ENCODE measurements at places on chromosomes 12 and 14.
A peak's percentile ranks its signal among the peaks of the same experiment; 100 is the strongest.

GRCh38 chr14:25516838-25517237 lies 466.9 kb upstream of the STXBP6 start:
- DNase-seq = no peak

GRCh38 chr14:24670594-24670993 lies 36.6 kb upstream of the GZMB start:
- no peak for DNase-seq

GRCh38 chr12:125065919-125066570 lies 810 bp downstream of the AACS start:
- no peak for DNase-seq

- no peak for DNase-seq
These were observed 4.2 kb downstream of the CSRP2 start for GRCh38 chr12:76874491-76875190.

GRCh38 chr14:67583711-67584644 lies 16.1 kb downstream of the PIGH start:
- DNase-seq = no peak

- DNase-seq = no peak
These were observed 22.6 kb downstream of the PRKCH start for GRCh38 chr14:61343991-61344405.

- DNase-seq = no peak
These were observed 1.9 kb downstream of the KLRF2 start for GRCh38 chr12:9883175-9883574.

GRCh38 chr14:52079239-52079959 lies 10.5 kb upstream of the NID2 start:
- no peak for DNase-seq

DNA sequence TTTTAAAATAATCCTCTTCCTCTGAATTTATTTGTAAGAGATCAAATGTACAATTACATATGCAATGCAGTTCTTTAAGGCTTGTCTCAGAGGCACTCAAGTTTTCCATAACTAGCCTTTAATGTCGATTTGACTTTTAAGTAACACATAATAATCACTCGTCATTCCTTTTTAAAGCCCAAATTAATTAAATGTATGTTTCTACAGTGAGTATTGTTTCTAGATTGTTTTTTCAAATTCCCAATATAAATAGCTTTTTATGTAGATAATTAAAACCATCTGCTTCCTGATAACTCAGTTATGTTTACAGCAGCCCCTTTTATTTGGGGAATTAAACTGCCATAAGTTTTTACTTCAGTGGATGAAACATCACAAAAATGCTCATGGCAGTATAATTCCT lies 185.1 kb downstream of the ETNK1 start:
- no peak for DNase-seq

- no peak for DNase-seq
These were observed 162.7 kb downstream of the BMP4 start for GRCh38 chr14:53793790-53794505.

- DNase-seq = no peak
These were observed 8.5 kb upstream of the MYL6B start for GRCh38 chr12:56143870-56144269.

DNA sequence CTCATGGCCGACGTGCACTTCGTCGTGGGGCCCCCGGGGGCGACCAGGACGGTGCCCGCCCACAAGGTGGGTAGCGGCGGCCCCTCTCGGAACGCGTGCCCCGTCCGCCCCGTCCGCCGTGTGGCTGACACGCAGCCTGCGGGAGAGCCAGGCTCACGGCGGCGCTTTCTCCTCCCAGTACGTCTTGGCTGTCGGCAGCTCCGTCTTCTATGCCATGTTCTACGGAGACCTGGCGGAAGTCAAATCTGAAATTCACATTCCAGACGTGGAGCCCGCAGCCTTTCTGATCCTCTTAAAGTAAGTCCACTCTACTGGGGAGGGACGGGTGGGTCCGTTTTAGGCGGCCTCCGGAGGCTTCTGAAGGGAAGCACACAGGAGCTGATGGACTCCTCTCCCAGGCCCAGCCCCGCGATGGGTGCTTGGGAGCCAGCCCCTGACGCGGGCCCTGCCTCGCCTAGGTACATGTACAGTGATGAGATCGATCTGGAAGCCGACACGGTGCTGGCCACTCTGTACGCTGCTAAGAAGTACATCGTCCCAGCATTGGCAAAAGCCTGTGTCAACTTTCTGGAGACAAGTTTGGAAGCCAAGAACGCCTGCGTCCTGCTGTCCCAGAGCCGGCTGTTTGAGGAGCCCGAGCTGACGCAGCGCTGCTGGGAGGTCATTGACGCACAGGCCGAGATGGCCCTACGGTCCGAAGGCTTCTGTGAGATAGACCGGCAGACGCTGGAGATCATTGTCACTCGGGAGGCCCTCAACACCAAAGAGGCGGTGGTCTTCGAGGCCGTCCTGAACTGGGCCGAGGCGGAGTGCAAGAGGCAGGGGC lies 1.1 kb downstream of the BTBD6 start:
- no peak for DNase-seq

DNA sequence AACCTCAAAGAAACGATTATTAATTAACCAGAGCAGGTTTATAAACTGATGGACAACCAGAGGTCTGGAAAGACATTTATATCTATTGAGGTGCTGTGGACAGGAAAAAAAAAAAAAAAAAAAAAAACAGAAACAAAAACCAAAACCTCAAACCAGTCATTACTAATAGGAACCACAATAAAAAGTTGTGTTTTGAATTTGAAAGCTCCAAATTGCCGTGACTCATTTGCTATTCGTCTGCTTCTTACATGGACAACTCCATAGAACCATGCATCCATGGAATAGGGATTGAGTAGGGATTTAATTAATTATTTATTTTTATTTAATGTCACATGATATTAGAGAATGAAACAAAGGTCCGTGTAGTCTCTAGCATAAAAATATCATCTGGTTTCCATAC lies 134.1 kb upstream of the SSTR1 start:
- no peak for DNase-seq

- DNase-seq = no peak
These were observed 91.4 kb downstream of the DNAH10 start for GRCh38 chr12:123853396-123854070.

DNA sequence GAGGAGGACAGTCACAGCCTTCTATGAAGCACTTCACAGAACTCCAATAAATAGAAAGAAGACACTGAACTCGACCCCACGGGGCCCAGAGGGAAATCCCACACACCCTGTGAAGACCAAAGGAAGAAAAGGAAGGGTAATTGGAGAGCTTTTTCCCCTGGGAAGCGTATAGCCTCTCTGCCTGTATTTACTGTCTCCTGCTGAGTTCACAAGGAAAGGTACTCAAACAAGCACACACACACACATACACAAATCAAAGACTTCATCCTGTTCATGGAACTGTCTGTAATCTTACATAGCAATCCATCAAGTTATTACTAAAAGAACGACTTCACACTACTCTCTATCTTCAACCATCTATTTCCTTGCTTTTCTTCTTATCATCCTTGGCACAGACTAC lies 15.3 kb downstream of the FOXN3 start:
- DNase-seq = no peak

DNA sequence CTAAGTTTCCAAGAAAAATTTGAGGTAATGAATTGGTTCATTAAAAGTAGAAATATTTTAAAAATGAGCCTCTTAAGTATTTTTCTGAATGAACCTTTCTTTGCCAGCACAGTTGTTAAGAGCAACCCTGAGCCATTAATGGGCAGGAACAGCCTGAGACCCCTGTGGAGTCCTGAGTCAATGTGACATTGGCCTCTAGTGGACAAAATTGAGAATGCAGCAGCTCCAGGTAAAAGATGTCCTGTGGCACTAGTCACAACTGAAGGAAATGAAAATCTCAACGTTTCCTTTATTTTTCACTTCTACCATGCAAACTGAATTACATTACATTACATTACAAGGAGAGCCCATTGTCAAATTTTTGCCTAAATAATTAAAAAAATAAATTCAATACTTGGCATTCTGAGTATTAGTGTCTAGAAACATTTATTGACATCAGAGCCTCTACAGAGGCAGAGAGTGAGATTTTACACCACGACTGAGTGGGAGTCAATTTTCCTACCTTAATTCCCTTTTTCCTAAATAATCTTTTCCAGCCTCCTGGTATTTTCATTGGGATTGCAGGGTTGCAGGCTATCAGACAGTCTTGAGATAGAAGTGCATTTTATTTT lies 135.7 kb downstream of the PPM1H start:
- DNase-seq = peak; percentile 5

- DNase-seq = no peak
These were observed 121.7 kb downstream of the RALGAPA1 start for GRCh38 chr14:35687335-35687939.

DNA sequence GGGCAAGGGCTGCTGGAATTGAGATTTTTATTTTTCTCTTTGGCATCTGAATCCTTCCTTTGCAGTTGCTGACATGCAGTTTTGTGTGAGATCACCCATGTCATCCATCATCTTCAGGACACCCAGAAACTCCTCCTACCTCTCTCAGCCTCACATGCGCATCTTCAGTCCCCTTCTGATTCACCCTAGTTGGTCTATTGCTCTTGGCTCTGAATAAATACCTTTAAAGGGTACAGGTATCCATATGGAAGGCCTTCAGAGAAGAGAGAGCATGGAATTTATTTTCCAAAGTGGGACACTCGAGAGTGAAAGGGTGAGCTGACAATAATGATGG lies 41.8 kb downstream of the NTF3 start:
- no peak for DNase-seq

- DNase-seq = no peak
These were observed 10.6 kb upstream of the PHLDA1 start for GRCh38 chr12:76042147-76042546.

GRCh38 chr14:29653303-29653702 lies 274.3 kb downstream of the PRKD1 start:
- no peak for DNase-seq

DNA sequence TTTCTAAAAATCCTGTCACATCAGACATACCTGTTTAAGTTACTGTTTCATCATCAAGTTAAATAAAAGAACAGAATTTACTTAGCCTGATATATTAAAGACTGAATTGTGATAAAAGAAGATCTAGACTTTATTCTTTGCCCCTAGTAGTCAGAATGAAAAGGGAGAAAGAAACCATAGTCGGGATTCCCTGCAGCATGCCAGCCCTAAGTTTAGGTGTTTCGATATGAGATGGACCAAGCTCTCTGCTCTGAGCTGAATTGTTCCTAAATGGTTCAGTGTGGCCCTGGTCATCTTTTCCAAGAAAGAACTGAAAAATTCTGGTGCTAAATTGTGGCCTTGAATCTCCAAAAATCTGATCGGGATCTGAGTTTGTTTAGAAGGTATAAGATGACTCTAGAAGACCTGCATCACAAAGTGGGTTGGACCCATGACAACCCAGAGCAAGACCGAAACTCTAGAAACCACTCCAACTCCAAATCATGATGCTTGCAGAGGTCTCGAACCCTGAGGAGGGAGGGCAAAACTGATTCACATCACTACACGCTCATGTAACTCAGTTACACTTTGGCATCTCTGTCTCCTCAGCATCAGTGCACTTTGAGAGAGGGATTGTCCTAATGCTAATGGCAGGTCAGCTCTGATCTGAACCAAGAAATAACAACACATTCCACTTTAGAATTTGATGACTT lies 15.7 kb downstream of the PTGER2 start:
- DNase-seq = no peak

- DNase-seq = no peak
These were observed 514.0 kb downstream of the FUT8 start for GRCh38 chr14:65926504-65926903.

GRCh38 chr12:9971181-9971580 lies at the start of gene CLEC12A:
Gene CLEC12A (plus strand): TSS chr12:9971409. CDS start chr12:9971597, 188 bp downstream.
- no peak for DNase-seq

GRCh38 chr14:62006116-62006731 lies 244.0 kb downstream of the SNAPC1 start:
- DNase-seq = no peak

DNA sequence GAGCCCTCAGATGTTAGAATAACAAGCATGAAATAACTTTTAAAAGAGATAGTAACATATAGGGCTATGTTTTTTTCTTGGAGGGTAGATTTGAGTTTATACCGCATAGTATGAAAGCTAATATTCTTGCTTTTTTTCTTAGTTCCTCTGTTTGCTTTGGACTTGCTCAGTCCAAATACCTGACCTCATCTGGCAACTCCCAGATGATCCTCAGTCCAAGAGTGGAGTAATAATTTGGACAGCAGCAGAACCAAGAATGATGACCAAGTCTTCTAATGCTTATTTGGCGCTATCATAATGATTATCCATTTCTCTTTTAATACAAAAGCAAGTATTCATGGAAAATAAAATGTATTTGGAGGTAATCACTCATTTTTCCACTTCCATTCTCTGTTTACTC lies 45.6 kb downstream of the GUCY2C start:
- no peak for DNase-seq

GRCh38 chr14:75196468-75196867 lies 20.1 kb upstream of the TMED10 start:
- no peak for DNase-seq

DNA sequence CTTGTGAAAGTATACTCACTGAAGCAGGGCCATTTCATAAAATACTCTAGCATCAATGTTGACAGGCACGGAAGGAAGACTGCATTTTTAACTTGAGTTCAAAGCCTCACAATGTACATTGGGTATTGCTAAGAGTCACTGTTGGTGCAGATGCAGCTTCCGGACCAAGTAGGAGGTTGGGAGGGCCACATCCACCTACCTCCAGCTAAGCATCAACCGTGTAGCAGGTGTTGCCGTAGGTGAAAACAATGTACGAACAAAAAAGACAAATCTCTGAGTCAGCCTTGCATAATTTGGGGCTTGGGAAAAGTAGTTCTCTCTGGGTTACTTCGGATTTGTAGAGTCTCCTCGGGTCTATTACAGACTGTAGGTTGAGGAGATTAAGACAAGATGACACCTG lies 48.1 kb downstream of the TMTC1 start:
- no peak for DNase-seq

GRCh38 chr14:76305268-76305826 lies 70.6 kb upstream of the ESRRB start:
- DNase-seq = no peak

DNA sequence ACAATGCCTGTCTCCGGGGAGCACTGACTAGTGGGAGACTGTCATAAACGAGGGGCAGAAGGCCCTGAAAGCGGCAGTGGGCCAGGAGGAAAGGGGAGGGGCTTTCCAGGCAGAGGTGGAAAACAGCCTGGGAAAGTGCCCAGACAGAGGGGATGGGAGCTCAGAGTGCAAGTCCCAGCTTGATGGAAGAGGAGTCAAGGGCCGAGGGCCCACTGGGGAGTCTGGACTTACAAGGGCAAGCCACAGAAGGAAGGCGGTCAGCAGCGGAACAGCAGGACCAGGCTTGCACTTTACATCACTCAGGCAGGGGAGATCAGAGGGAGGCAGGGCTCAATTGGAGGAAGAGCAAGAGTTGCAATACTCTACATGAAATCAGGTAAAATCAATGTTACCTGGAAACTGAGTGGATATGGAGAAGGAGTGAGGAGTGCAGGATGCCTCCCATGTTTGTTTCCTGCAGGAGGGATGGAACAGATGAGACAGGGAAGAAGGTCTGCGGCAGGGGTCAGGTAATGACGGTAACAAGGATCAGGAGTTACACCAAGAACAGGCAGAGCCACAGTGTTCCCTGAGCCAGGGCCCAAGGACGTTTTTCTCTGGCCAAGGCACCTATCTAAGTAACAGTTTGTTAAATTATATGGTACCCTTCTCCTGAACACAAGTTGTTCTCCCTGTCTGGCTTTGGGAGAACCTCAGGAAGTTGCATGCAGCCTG lies 23.8 kb downstream of the PXN start:
- no peak for DNase-seq

Measured in activated T-helper 9 cell treated with anti-CD3 and anti-CD28 coated beads, Interleukin-2, amount 50 U/mL, for 16 hours (primary cell).